ENCODE measurements at places on chromosomes 16 and 17. TPM values are rescaled to one million over a fixed set of nuclear protein-coding genes. Genes with fewer than 3 reads are reported as not detected.

TMEM100 gene
- not detected for total RNA-seq

MYO15B gene
- total RNA-seq = 207 TPM

TBX6 gene
- total RNA-seq = 2.3 TPM

POLR3K gene
- 26.5 TPM for total RNA-seq

ZG16 gene
- not detected for total RNA-seq

SLFN12L gene
- 2.4 TPM for total RNA-seq

GAA gene
- total RNA-seq = 20.2 TPM

Measured in activated B cell treated with CpG ODN at 0.5 μM for 24 hours (primary cell).